Psoas muscle (tissue), 8 donors: ENCODE measurements at places on chromosomes 11 and 22. TPM values are rescaled to one million over a fixed set of nuclear protein-coding genes. Genes with fewer than 3 reads are reported as not detected.

Gene OR51I1
- polyA plus RNA-seq, result not detected

- DNase-seq, result no peak
Measured at GRCh38 chr11:4932751-4933150, 8.6 kb upstream of the OR51G1 start.

DNA sequence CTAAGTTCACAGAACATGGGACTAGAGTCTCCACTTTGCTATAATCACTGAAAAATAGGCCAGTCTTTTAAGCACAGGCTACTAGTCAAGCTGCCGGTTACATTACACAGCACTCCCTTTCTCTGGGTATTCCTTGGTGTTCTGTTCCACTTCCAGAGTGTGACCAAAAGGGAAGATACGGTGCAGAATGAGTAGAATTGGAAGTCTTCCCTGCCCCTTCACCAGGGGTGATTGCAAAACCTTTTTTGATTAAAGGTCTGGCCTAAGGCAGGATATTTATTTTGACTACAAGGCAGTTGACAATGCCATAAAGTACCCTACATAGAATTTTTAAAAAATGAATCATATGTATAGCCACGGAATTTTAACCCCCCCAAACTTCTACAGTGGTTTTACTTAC, 59.6 kb upstream of the ADORA2A start:
- no peak for DNase-seq

DNA sequence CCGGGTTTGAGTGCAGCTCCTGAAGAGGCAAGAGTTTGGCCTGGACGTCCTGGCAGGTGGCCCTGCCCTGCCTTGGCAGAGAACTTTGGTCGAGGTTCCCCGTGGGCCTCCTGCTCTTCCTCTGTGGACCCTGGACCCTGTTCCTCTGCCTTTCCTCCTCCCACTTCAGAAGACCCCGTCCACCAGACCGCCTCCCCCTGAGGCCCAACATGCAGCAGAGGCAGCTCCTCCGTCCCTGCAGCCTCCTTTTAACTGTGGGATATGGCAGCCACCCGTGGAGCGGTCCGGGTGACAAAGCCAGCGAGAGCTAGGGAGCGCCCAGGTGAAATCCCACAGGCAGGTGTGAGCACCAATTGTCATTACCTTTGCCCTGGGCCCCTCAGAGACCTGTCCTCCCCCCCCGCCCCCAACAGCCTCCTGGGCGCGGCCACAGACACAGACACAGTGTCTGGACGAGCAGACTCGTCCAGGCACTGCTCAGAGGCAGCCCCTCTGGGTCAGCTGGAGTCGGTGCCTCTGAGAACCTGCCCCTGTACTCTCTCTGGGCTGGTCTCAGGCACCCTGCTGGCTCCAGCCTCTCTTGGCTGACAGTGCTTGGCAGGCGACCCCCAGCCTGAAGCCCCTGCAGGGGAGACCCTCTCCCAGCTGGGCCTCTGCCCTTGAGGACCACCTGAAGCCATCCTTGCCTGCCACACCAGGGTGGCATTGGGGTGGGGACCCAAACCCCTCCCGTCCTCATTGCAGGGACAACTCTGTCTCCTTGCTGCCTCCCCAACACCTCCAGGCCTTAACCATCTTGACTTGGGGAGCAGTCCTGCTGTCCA, 4.1 kb upstream of the PTDSS2 start:
- DNase-seq, result no peak

DNA sequence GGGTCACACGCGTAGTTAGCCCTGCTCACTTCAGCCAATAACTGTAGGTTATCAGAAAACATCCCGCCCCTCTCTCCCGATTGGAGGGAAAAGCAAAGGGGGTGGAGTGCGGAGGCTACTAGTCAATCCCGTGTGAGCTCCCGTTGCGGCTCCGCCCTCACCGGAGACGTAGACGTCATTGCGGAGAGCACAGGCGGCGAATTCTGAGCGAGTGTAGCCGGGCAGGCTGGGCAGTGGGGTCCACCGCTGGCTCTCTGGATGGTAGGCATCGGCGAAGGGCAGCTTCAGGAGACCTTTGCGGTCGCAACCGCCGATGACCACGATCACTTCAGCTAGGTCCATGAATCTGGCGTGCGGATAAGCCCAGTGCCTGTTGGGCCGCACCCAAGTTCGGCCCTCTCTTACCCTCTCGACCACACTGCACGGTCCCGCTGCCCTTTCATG, 4.7 kb downstream of the KLHL35 start:
- peak; percentile 89 for DNase-seq

- DNase-seq, result no peak
Measured at GRCh38 chr11:112822478-112823274, 138.5 kb upstream of the NCAM1 start.

DNA sequence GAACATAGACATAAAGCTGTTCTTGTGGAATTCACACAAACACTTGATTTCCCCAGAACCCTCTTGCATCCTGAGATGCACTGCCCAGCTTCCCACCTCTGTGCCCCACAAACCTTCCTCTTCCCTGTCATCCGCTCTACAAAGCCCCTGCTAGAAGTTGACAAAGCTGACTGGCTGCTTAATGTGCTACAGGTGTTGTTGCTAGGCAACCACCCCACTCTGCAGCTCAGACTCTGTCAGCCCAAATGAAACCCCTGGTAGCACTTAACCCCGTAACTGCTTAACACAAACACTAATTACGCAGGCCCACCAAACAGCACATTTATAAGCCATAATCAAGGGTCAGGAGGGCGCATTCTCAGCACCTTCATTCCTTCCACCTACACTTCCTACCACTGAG, 172.0 kb upstream of the CADM1 start:
- DNase-seq, result no peak

- DNase-seq, result no peak
Measured at GRCh38 chr22:48531761-48532435, 1295.8 kb downstream of the BRD1 start.

- no peak for DNase-seq
Measured at GRCh38 chr11:34650528-34650927, 29.6 kb downstream of the EHF start.

GRCh38 chr11:3659595-3660515, 11.3 kb downstream of the CHRNA10 start:
- DNase-seq, result peak; percentile 57

GRCh38 chr11:86800076-86800959, at the start of gene PRSS23:
Gene PRSS23 (plus strand): TSS chr11:86800542. CDS start chr11:86807644, 7,102 bp downstream.
- peak; percentile 73 for DNase-seq

DNA sequence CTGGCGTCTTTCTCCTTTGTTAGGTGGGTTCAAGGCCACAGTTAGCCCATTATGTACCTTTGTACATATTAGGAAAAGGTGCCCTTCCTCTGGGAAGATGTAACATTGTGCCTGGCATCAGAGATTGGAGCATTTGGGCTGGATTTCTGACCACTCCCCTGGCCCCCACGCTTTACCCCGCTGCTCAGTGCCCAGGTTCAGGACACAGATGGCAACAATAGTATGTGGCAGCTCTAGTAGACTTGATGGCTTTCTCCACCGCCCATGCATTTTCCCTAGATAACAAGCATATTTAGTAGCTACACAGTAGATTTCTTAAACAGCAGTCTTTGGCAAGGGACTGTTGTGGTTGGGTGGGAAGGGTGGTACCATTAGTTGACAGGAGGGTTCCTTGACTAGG, 53.1 kb downstream of the YAP1 start:
- DNase-seq, result no peak

DNA sequence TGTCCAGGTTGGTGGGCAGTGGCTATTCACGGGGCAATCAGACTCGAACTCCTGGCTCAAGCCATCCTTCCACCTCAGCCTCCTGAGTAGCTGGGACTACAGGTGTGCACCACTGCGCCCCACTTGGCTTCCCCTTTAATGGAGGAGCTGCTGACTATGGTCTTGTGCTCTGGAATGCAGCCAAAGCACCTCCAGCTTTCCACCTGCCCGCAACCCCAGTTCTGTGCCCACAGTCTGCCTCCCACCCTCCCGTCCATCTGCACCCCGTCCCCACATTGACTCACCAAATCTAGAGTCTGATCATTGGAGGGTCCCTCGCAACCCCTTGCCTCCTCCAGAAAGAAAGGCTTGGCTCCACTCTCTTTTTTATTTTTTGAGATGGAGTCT, 41.0 kb downstream of the KCNJ4 start:
- DNase-seq, result no peak
